ENCODE measurements at places on chromosomes 13 and 19.

- no peak for DNase-seq
Measured at GRCh38 chr13:22012686-22013085, 341.8 kb downstream of the FGF9 start.

DNA sequence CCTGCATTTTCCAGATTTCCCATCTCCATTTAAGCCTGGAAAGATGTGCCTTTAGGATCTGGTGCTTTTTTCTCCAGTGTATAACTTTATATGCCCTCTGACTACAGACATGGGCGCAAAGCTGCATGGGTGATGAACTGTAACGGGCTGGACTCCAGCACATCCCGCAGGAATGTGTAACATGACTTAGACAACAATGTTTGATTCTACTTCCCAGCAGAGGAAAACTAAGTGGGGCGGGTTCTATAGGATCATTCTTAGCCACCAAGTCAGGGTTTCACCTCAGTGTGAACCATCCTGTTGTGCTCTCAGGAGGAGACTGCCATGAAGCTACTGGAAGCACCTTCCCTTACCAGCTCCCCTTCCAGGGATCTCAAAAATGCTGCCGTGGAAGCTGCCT, 93.2 kb upstream of the SERP2 start:
- DNase-seq: no peak

GRCh38 chr13:74134777-74135325, 647 bp upstream of the KLF12 start:
- DNase-seq: peak; percentile 89

- DNase-seq: no peak
Measured at GRCh38 chr19:49374665-49375434, 11.2 kb downstream of the DKKL1 start.

GRCh38 chr13:59774491-59774971, 389.2 kb downstream of the DIAPH3 start:
- no peak for DNase-seq

DNA sequence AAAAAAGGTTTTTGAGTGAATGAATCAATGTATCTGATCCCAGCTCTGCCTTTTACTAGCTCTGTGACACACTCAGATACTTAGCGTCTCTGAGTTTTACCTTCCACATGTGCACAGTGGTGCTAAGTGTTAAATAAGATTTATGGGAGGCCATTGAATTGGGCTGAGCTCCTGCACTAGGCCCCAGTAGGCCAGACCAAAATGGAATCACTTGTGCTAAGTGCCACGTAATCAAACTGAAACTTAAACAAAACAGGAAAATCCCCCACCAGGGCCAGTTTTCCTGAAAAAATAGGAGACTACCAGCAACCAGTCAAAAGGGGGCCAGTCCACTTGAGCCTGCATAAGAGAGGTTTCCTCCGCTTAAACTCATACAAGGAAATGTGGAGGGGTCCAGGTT, 40.9 kb downstream of the GJA3 start:
- DNase-seq: no peak

DNA sequence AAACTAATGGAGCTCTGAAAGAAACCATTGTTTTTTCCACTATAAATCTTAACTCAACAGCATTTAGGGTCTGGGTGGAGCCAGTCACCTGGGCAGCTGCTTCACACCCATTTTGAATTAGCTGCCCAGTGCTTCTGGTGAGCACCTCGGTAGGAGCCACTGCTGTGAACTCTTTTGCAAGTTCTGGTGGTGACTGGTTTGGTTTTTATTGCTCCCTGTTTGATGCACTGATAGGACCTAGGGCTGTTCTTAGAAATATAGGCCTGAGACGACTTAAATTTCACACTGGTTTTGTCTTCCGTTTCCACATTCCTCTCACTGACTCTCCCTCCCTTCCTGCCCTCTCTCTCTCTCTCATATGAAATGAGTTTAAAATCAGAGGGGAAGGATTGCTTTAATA, 103.9 kb downstream of the GGACT start:
- DNase-seq: no peak

GRCh38 chr13:73714522-73714921, 419.7 kb downstream of the KLF12 start:
- no peak for DNase-seq

DNA sequence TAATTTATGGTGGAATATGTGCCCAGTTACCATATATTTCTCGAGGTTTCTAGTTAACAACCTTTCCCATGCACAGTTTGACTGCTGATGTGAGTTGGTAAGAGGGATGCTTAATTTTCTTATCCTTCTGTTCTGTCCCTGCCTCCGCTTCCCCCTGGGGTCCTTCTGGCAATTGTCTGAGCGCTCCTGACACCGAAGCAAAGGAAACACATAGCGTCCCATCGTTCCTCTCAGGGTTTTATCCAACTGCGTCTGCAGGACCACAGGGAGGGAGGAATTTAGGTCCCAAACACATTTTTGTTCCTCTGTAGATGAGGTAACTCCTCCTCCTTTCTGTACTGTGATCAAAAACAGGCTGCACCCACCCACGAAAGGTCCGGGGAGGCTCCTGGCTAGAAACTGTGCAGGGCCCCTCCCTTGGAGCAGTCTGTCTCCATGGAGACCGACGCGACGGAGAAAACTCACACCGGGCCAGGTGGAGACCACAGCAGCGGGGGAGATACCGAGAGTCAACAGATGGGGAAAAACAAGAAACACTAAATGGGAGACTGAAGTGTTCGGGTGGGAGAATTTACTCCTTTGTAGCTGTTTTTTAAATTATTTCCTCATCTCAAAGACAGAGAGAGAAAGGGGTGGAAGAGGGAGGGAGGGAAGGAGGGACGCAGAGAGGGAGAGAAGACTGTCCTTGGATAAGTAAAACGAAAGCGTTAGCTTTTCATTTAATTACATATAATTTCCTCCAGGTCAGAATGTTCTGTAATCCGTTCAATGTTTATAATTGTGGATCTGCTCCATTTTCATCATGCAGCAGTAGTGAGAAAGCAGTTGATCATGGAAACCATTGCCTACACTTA, 191.8 kb upstream of the NBEA start:
- no peak for DNase-seq

GRCh38 chr19:43395561-43395960, 19.1 kb upstream of the TEX101 start:
- DNase-seq: no peak

GRCh38 chr13:35592457-35592856, 116.0 kb upstream of the MAB21L1 start:
- DNase-seq: no peak

DNA sequence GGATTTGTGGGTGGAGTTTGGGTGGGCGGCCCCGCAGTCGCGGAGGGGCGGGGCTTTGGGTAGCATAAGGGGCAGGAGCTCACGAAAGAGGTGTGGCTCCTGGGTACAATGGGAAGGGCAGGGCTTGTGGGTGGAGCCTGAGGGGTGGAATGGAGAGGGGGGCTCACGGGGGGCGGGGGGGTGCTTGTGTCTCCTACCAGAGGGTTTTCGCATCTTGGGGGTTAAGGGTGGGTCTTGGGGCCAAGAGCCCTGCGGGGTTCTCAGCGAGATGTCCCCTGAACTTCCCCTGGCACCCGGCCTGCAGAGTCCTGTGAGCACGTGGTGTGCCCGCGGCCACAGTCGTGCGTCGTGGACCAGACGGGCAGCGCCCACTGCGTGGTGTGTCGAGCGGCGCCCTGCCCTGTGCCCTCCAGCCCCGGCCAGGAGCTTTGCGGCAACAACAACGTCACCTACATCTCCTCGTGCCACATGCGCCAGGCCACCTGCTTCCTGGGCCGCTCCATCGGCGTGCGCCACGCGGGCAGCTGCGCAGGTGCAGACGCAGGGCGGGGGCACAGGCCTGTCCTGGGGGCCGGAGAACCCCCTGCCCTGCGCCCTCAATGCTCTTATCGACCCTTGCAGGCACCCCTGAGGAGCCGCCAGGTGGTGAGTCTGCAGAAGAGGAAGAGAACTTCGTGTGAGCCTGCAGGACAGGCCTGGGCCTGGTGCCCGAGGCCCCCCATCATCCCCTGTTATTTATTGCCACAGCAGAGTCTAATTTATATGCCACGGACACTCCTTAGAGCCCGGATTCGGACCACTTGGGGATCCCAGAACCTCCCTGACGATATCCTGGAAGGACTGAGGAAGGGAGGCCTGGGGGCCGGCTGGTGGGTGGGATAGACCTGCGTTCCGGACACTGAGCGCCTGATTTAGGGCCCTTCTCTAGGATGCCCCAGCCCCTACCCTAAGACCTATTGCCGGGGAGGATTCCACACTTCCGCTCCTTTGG, 5.1 kb downstream of the FSTL3 start:
- DNase-seq: no peak

- peak; percentile 44 for DNase-seq
Measured at GRCh38 chr19:32877323-32877912, 7.9 kb upstream of the SLC7A9 start.

GRCh38 chr13:76378767-76379166, 507.4 kb downstream of the KCTD12 start:
- no peak for DNase-seq
